Activated naive CD8-positive, alpha-beta T cell treated with anti-CD3 and anti-CD28 coated beads, Interleukin-2, amount 10 ng/mL, durations not matched to agents 7 days and 5 days (primary cell): ENCODE measurements at places on chromosomes 4 and X.

DNA sequence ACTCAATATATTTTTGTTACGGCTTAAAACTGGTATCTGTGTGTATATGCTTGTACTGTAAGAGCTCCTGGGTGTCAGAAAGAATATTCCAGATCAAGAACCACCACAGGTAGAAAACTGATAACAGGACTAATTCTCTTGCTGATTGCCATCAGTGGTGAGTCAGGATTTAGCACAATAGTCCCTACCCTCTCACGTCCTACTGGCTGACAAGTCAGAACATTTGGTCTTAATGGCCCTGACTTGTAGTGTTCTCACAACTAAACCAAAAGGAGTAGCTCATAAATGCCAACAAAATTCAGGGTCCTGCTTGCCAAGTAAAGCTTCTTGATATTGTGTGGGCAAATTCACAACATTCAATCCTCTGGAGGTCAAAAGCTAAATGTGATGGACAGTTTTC lies 105.2 kb upstream of the MAB21L2 start:
- DNase-seq = no peak

DNA sequence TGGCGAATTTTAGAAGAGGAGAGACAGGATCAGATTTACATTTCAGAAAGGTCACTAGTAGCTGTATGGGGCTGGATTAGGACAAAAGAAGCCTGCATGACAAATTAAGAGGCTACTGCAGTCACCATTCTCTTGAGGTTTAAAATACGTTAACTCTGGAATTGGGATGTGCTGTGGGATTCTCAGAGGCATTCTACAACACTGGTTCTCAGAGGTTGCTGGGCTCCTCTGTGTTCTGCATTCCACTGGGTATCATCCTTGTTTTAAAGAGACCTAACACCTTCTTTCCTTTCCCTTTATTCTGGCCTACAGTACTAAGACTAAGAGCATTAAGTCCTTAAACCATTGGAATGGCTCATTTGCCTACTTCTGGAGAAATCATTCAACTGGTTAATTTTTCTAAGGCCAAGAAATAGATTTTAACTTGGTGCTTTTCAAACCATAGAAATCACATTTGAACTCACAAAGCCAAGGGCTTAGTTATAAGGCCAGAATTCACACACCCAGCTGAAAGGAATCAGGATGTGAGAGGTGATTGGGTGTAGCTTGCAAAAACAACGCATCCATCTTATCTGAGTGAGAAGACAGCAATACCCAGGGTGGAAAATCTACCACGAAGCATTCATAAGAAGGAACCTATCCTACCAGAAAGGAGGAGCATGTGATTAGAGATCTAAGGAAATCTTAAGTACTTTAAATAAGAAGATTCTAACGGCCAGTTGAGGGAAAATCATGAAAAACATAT lies 116.6 kb downstream of the SHISA3 start:
- DNase-seq = no peak

DNA sequence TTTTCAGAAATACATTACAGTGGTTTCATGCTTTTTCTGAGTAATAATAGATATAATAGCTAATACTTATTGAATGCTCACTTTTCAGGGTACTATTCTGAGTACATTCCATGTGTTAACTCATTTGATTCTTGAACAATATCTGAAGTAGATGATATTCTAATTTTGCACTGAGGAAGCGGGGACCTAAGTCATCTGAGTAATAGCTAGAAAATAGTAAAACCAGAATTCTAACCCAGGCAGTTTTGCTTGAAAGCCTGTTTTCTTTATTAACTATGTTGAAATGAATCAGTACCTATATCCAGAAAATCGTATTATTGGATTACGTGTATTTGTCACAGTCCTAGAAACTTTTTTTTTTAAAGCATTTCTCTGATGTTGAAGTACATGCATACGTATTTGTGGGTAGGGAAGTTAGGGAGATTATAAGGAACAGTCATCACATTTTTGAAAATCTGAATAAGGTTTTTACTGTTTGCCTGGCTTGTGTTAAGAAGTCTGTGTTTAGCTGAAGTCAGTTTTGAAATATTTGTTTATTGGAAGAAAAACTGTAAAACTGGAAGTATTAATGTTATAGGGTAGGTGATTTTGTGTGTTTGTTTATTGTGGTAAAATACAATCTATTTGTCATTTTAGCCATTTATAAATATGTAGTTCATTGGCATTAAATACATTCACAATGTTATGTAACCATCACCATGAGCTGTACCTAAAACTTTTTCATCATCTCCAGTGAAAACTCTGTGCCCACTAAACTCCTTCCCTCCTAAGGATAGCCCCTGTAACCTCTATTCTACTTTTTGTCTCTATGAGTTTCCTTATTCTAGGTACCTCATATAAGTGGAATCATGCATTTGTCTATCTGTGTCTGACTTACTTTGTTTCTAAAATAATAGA lies 55.3 kb downstream of the FIP1L1 start:
- no peak for DNase-seq

DNA sequence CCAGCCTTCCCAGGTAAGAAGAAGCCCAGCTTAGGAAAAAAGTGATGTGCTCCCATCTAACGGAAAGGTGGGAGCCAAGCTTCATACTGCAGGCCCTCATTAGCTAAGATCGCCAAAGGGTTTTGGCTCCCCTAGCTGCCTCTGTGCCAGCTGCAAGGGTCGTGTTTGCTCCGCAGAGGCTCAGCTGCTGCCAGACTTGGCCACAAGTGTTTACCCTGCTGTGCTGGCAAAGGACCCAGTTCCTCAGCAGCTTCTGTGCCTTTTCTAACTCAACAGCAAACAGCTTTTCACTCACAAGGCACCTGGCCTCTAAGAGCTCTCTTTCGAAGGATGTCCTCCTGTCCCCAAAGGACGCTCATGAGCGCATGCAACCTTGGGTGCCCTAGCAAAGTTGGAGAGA lies 12.2 kb upstream of the VMA21 start:
- DNase-seq = no peak

GRCh38 chr4:152501846-152502536 lies 33.9 kb downstream of the FBXW7 start:
- DNase-seq = no peak

DNA sequence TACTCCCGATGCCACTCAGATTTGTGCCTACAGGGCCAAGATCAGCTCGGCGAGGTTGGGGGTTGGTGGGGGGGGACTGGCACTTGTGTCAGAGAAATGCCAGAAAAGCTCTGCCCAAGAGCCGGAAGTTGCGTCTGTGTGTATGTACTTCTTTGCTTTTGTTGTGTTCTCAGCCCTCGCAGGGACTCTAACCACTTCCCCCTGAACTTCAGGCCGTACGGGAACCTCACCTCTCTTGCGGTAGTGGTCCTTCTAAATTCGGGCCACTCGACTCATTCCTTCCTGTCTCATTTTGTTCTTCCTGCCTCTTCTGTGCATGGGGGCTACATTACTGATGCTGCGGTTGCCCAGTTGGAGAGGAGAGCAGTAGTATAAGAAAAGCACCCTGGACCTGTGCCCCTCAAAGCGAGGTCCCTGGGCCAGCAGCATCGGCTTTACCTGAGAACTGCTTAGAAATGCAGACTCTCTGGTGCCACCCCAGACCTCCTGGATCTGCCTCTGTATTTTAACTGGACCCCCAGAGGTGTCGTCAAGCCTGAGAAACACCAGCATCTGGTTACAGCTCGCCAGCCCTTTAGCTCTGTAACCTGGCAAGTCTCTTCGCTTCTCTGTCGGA lies 146.3 kb upstream of the RPS6KA3 start:
- DNase-seq = peak; percentile 45

DNA sequence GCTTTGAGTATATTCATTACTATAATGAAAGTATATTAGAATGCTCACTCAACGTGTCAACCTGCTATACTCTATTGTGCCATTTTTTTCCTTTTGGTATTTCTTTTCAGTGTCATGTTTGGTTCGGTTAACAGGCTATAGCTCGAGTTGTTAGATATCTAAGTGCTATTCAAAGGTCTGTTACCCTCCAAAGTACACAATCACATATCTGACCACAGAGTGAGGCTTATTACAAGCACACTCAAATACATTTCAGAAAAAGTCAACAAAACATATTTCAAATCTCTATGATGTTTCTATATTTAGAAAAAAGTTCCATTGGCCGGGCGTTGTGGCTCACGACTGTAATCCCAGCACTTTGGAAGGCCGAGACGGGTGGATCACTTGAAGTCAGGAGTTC lies 32.8 kb downstream of the WNK3 start:
- no peak for DNase-seq

DNA sequence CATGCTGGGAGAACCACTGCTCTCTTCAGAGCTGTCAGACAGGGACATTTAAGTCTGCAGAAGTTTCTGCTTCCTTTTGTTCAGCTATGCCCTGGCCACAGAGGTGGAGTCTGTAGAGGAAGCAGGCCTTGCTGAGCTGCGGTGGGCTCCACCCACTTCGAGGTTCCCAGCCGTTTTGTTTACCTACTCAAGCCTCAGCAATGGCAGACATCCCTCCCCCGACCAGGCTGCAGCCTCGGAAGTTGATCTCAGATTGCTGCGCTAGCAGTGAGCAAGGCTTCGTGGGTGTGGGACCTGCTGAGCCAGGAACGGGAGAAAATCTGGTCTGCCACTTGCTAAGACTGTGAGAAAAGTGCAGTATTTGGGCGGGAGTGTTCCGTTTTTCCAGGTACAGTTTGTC lies 118.9 kb downstream of the SLC10A6 start:
- DNase-seq = no peak

GRCh38 chr4:121168446-121169281 lies 4.5 kb upstream of the TNIP3 start:
- DNase-seq = no peak

DNA sequence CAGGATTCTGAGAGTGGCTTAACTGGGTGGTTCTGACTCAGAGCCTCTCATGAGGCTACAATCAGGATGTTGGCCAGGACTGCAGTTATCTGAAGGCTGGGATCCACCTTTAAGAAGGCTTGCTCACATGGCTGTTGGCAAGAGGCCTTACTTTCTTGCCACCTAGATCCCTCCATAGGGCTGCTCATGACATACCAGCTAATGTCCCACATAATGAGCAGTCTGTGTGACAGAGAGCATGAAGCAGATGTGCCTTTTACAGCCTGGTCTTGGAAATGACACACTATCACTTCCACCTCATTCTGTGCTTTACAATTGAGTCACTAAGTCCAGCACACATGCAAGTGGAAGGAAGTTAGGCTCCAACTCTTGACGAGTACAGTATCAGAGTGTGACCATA lies 4.3 kb upstream of the RBM3 start:
- DNase-seq = no peak

DNA sequence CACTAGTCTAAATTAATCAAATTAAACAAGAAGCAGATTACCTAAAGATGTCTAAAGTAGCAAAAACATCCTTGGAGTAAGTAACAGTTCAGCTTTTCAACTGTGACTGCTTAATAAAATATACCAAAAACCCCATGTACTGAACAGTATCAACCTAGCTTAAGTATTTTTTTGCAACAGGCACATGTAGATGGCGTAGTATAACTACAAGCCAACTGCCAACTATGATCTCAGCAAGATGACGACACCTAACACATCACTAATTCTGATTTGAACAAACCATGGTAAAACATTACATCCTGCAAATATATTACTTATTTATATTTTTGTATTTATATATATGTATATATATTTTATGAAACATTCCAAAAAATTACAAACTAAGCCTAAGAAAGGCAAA lies 24.5 kb downstream of the DHX15 start:
- DNase-seq = no peak

- DNase-seq = no peak
These were observed 244.2 kb upstream of the GK2 start for GRCh38 chr4:79652232-79652631.
